Esophagus squamous epithelium (tissue), 5 donors: ENCODE measurements at places on chromosomes 3 and 15. TPM values are rescaled to one million over a fixed set of nuclear protein-coding genes. Genes with fewer than 3 reads are reported as not detected.

- DNase-seq, result no peak
Observed at GRCh38 chr15:67805008-67805665, 20.2 kb upstream of the SKOR1 start.

DNA sequence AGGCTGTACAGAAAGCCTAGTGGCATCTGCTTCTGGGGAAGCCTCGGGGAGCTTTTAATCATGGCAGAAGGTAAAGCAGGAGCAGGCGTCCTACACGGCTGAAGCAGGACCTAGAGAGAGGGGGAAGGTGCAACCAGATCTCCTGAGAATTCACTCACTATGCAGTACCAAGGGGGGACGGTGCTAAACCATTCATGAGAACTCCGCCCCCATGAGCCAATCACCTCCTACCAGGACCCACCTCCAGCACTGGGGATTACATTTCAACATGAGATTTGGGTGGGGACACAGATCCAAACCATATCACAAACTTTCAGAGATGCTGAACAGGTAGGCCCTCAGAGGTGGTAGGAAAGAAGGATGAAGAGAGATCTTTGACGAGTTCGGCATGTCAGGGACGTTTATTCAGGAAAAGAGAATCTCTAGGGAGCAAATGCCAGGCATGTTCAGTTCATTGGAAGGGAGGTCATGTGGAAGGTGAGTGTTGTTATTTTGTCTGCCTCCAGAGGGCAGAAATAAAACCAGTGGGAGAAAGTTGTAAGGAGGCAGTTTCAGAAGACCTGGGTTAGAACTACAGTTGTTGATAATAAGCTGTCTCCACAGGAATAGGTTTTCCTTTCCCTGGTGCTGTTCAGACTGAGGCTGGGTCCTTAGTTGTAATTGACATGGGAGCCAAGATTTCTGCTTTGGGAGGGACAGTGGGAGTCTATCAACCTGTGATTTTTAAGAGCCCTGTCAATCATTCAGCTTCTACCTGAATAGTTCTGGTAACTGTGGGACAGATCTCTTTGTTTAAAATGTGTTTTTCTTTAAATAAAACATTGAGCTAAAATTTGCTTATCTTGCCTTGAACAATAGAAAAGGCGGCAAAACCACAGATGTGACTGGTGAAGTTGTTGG lies 4.3 kb upstream of the FNDC3B start:
- no peak for DNase-seq

- no peak for DNase-seq
Observed at GRCh38 chr3:86379280-86379679, 611.7 kb downstream of the VGLL3 start.

GRCh38 chr15:48679952-48680351 lies 34.4 kb upstream of the FBN1 start:
- no peak for DNase-seq

GRCh38 chr15:63314409-63314808 lies 37.0 kb downstream of the APH1B start:
- DNase-seq, result no peak

- DNase-seq, result no peak
Observed at GRCh38 chr3:155519078-155519477, 225.6 kb upstream of the STRIT1 start.

GRCh38 chr3:105274958-105275357 lies 91.8 kb upstream of the ALCAM start:
- DNase-seq, result no peak

GOLGA8H gene
- 0.57 TPM for total RNA-seq

AMIGO3 gene
- total RNA-seq, result 2.2 TPM
